Mammary epithelial cell (primary cell): ENCODE measurements at places on chromosomes 6 and 20. TPM values are rescaled to one million over a fixed set of nuclear protein-coding genes. Genes with fewer than 3 reads are reported as not detected.

- DNase-seq: no peak
These were observed 44.1 kb downstream of the CTNNBL1 start for GRCh38 chr20:37737826-37738420.

- peak; percentile 68 for DNase-seq
These were observed at the start of gene EPHA7 for GRCh38 chr6:93419304-93420162. Gene EPHA7, minus strand, starts transcription at chr6:93419559. Its CDS starts 218 bp downstream, at chr6:93419341.

DNA sequence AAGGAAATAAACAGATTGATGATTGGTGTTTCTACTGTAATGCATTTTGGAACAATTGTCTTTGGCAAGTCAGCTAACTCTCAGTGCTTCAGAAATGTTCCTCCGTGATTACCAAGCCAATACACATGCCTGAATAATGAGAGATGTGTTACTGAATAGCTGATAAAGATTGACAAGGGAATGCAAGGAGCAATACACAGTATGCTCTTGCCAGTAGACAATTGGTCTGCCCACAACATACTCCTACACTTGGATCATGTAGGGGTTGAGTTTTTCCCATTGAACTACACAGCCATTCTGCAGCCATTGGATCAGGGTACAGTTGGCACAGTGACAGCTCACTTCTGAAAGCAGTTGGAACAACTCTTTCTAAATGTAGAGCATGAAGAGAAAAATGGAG, 5.6 kb upstream of the GJB7 start:
- DNase-seq: no peak

DNA sequence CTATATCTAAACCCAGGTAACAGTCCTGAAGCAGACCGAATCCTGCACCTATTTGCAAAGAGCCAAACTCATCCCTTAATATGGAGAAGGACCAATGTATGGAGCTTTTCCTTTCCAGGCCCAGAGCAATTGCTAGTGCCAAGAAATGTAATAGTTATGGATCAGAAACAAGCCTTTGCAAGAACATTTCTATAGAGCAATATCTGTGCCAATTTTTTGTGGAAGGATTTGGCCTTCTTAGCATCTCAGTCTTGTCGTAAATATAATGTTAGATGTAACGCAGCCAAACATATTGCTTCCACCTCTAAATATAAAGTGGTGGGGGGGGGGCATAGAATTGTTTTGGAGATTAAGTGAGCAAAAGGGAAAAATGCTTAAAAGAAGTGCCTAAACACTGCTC, 2.7 kb downstream of the KIAA0408 start:
- DNase-seq: no peak

DNA sequence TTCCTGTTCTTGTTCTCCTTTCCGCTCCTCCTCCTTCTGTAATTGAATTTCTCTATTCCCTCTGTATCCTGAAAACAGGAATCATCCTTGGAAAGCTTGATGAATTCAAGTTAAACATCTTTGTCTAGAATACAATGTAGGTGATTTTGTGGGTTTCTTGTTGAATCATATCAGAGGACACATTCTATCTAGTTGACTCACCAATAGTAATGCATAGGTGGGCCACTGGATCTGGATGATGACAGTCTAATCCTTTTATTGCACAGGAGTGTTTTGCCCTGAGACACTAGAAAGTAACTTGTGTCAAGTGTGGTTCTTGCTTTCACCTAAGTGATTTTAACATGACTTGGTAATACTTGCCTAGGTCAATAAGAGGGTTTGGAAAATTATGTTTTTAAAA, 164.3 kb downstream of the RFPL4B start:
- peak; percentile 59 for DNase-seq

- no peak for DNase-seq
These were observed 18.5 kb upstream of the KCNK5 start for GRCh38 chr6:39247667-39248194.

GRCh38 chr6:82461536-82461935, 97.9 kb downstream of the TPBG start:
- DNase-seq: no peak

GRCh38 chr20:10330071-10330470, 104.0 kb downstream of the MKKS start:
- DNase-seq: no peak

DNA sequence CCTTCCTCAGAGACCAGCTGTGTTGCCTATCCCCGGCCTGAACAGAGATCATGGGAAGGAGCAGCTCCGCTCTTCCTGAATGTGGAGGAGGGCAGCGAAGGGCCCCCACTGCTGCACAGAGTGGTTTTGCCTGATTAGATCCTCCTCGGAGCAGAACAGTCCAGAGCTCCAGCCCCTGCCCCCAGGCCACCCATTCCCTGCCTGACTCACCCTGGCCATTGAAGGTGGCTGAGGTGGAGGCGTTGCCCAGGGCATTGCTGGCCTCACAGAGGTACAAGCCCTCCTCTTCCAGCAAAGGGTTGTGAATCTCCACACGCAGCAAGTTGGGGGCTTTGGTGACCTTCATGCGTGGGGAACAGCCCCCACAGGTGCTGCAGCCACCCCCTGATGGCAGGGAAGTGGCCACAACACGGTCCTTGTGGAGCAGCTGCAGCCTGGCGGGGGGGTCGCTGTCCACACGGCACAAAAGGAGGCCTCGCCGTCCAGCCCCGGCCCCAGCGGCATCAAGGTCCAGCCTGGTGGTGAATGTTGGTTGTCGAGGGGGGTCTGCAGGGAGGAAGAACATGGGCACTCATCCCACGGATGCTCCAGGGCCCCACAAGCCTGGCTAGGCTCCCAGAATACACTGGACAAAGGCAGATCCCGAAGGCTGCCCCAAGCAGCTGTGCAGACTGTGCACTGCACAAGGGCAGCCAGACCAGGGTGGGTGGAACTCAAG, 14.7 kb downstream of the SIGLEC1 start:
- DNase-seq: no peak

- no peak for DNase-seq
These were observed 80.0 kb downstream of the SLC2A10 start for GRCh38 chr20:46789339-46790028.

- no peak for DNase-seq
These were observed 54.6 kb upstream of the ECHDC1 start for GRCh38 chr6:127397729-127398630.

DNA sequence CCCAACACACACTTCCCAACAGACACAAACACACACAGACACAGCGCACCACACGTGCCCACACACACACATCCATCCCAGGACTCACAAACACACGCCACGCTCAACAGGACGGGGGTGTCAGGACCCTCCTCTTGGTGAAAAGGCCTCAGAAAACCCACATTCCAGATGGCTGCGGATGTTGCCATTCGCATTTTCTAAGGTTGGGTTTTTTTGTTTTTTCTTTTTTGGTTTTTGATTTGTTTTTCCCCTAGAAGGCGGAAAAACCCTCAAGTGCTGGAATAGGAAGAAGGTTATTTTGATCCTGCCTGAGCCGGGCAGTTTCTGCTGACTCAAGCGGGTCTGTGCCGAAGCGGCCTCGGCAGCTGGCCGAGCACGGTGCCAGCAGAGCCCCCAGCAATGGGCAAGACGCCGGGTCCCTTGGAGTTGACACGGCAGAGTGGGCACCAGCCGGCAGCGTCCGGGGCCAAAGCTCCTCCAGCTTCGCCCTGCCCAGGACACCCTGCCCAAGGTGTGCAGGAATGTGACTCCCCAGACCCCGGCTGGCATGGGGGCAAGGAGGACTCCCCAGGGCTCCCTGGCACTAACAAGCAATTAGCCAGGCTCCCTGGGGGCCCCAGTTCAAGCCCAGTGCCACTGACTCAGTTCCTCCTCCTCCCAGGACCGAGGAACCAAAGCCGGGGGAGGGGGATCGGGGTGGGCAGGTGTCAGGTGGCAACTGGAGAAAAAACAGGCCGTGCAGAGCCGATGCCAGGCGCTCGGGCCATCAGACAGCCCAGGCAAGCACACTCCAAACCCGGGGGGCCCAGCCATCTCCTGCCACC, 40.9 kb upstream of the ZBP1 start:
- DNase-seq: no peak

DNA sequence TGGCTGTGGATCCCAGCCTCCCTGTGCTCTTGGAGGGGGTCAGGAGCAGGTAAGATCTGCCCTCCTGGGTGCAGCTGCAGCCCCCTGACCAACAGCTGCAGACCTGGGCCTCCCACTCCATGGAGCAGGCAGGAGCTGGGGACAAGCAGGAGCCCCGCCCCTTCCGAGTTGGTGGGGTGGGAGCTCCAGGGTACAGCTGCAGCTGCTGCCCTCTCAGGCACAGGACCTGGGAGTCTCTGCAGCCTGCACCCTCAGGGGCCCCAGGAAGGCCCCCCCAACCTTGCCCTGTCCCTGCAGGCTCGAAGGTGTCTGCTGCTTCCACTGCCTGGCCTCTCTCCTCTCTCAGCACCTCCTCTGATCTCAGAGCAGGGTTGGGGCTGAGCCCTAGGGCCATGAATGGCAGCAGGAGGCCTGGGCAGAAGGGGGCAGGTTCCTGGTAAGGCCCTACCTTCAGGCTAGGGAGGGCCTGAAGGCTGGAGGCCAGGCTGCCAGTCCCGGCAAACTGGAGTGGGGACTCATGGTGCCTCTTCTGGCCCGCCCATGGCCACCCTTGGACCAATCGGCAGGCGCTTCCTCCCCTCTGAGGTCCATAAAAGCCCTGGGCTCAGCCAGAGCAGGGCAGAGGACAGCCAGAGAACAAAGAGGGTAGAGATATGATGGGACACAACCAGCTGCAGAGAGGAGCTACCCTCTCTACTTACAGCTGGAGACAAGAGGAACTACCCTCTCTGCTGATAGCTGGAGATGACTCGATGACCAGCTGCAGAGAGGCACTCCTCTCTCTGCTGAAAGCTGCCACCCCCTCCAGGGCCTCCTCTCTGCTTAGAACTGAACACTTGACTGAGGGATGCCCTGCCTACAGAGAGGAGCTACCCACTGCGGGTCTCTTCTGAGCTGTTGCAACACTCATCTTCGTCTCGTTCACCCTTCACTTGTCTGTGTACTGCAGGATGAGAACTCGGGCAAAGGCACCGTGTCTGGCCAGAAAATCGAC, 7.8 kb upstream of the PACSIN1 start:
- no peak for DNase-seq

DNA sequence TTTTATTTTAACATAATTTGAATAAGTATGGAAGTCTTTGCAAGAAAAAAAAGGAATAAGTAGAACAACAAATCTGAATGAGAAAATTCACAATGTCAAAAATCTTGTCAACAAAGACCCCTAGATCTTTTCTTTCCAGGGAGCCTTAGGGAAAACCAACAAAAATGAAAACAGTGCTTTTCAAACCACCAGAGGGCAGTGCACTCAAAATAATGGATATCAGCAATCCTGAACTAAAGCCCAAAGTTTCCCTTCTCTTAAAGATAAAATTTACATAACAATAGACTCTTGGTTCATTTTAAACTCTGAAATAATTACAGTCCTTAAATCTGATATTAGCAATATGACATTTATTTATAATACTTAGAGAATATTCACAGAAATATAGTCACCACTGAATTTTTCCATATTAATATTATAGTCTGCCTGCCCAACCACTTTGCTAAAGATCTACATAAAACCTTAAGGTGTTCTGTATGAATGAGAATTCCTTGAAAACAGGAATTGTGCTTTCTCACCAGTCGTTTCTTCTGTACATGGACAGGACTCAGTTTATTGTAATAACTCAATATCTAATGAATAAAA, 105.3 kb upstream of the BMP5 start:
- DNase-seq: peak; percentile 8

DNA sequence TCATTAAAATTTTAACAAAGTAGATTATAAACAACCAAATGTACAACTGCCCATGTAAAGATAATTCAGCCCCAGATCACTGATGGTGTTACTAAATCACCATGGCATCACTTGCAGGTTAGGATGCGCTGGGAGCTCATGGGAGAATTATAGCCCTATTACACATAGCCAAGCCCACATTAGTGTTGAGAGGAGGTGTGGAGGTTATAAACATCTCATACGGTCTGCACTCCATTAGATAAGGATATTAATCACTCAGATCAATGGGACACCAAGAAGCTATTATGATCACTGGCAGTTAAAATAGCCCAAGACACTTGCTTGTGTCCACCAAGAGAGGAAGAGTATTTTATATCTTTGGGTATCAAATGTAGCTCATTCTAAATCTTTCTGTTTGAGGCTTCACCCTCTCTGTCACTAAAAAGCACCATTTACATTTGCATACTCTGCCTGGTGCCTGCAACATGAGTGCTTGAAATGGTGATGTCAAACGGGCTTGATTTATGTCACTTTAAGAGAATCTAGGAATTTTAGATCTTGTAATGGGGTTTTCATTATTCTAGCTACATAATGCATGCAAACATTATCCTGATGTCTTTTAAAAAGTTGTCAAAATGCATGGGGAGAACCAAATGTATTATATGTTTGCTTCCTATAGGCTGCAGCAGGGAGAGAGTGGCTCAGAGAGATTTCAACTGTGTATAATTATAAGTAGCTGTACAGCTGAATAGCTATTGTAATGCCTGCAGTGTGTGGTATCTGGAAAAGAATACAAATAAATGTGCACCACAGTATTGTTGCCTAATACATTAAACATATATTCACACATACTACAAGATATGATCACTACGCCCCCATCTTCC, 654.1 kb upstream of the MARCKS start:
- DNase-seq: no peak

GRCh38 chr6:116451916-116452315, 9.3 kb upstream of the CALHM6 start:
- peak; percentile 34 for DNase-seq

DNA sequence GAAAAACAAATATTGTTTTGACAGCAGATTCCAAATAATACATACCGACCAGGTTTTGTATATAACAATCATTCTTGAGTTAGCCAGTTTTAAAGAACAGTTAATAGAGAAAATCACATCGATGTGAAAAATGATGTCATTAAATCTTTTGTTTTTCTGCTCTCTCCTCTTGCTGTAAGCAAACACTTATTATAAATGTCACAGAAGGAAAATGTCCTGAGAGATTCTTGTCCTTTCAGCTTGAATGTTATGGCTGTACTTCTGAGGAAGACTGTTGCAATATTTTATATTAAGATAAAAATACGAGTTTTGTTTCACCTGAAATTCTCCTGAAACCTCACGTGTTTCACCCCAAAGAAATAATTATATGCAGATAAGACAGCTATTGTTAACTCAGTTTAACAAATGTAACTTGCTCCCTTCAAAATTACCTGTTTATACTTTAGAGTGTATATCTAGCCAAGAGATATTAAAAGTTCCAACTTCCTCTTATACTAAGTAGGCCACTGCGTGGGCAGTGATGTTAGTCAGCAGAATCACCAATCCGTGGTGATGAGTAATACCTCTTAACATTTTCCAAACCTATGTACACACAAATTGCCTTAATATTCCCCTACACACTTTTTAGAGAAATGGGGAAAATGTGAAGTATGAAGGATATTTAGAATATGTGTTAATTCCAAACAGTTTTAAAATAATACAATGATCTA, 1111.4 kb upstream of the CITED2 start:
- peak; percentile 82 for DNase-seq

The CAGE1 gene
- total RNA-seq: 0.14 TPM in 1 of 2 replicates, not detected in the other

The KLHDC3 gene
- 56.2 TPM for total RNA-seq

The UFL1 gene
- 26.5 TPM for total RNA-seq

The COL9A1 gene
- not detected in 2 replicates for total RNA-seq

The SLC17A3 gene
- total RNA-seq: not detected in 2 replicates

The SMLR1 gene
- not detected for total RNA-seq

The DOK5 gene
- total RNA-seq: 0.17 TPM

The RBPJL gene
- total RNA-seq: not detected

The GABRR1 gene
- not detected in 2 replicates for total RNA-seq

The FBXL4 gene
- total RNA-seq: 15.5 and 15.8 TPM in 2 replicates

The TBX18 gene
- total RNA-seq: 0.19 TPM in 1 of 2 replicates, not detected in the other
